ENCODE measurements at places on chromosomes 3 and 15. TPM values are rescaled to one million over a fixed set of nuclear protein-coding genes. Genes with fewer than 3 reads are reported as not detected.

- no peak for DNase-seq
These were observed 260.5 kb downstream of the PTPRG start for GRCh38 chr3:61821823-61822251.

- no peak for DNase-seq
These were observed 5.1 kb upstream of the SLC25A38 start for GRCh38 chr3:39378088-39378487.

DNA sequence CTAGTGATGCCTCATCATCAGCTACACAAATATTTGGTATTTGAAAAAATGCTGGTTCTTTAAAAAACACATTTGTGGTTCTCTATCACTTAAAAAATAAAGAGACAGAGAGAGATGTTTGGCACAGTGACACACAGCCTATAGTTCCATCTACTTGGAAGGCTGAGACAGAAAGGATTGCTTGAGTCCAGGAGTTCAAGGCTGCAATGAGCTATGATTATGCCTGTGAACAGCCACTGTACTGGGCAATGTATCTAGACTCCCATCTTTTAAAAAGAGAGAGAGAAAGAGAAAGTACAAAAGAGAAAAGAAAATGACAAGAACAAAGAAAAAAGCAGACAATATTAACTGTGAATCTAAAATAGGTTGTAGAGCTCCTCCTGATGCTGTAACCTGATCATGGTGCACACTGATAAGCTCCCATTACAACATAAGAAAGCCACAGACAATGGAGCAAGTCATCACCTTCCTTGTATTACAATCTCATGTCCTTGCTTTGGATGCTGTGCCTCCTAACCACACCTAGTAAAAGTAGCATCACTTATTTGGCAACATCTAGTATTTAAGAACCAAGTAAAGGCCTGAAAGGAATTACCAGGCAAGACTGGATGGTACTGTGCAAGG lies 31.7 kb upstream of the MAP4 start:
- no peak for DNase-seq

GRCh38 chr3:126897943-126898342 lies 85.0 kb upstream of the PLXNA1 start:
- DNase-seq: no peak

- DNase-seq: no peak
These were observed 276.2 kb upstream of the TBC1D5 start for GRCh38 chr3:18018491-18019160.

DNA sequence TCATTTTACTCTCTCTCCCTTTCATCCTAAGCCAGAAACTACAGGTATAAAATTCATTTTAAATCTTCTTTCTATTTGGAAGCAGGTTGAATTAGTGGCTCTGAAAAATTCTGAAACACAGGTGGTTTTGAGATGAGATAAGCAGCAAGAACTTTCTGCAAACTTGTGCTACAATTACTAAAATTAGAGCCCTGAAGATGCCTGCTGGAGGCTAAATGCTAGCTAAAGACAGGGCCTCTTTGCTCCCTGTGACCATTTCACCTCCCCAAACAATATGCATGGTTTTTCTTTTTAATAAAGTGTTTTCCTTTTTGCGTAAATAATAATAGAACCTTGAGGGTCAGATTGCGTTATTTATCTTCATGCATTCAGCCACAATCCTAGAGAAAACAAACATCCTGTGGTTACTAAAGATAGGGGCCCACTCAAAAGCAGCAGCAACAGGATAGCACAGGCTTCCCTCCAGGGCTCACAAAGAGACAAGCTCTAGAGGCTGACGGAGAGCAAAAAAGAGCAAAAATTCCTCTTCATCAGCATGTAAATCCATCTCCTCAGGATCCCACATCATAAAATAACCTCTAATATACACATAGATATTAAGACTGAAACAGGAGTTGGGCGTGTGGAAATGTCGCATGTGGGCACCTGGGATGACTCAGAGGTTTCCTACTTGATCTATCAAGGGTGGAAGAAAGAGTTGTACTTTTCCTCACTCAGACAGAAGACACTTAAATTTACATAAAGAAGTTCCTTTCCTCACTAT lies 26.5 kb upstream of the CP start:
- DNase-seq: no peak

DNA sequence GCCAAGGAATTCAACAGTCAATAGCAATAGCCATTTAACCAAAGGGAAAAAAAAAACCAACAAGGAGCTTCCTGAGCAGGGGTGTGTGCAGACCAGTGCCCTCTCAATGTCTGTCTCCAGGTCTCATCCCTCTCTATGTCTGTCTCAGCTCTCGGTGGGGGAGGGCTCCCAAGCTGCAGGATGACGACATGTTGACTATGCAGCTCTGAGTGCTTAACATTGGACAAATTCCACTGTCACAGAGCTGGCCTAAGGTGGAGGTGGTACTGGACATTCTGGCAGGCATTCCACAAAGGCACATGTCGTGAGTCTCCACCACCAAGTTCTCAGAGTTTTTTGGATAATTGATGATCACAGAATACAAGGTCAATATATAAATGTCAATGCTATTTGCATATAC lies 2.0 kb upstream of the CAPN7 start:
- no peak for DNase-seq

DNA sequence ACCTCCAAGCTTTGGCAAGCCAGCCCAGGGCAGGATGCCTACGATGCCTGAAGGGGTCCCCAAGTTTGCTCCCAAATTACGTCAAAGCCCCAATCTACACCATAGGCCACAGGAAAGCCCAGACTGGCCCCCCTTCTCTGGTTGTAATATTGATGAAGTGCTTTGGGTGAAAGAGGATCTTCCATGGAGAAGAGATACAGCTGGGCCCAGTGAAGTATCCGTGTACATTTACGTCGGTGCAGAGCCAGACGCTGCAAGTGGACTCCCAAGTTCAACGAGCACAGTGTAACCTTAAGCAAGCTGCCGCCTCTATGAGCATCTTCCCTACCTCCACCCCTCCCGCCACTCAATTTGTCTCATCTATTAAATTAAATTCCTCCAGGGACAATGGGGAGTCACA lies 100.1 kb upstream of the TPM1 start:
- no peak for DNase-seq

GRCh38 chr3:46676601-46677410 lies 16.7 kb downstream of the ALS2CL start:
- DNase-seq: no peak

- DNase-seq: no peak
These were observed 180.2 kb downstream of the NTRK3 start for GRCh38 chr15:88076328-88076727.

GRCh38 chr15:45386420-45386819 lies 8.1 kb upstream of the GATM start:
- DNase-seq: no peak

DNA sequence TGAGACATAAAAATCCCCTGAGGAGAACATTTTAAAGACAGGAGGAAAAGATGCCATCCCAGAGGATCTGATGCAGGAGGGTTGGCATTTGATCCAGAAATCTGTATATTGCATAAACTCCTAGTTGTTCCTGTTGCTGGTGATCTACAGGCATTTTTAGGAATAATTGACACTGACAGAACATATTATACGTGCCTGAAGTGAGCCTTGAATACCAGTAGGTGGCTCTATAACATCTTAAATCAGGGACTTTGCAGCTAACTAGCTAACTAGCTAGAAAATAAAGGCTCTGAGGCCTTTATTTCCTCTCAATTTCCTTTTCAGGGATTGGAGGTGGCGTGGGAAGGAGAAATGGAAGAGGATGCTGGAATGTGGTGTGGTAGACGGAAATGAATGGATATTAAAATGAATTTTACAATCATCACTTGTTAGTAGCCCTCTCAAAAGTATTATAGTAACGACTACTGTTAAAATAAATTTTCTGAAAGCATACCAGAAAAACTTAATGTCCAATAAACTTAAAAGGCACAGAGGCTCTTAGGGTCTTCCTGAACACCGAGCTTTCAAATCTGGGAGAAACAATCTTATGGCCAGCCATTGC lies 73.8 kb upstream of the ZBED2 start:
- no peak for DNase-seq

GRCh38 chr3:75395580-75396315 lies 268.4 kb upstream of the FRG2C start:
- no peak for DNase-seq

DNA sequence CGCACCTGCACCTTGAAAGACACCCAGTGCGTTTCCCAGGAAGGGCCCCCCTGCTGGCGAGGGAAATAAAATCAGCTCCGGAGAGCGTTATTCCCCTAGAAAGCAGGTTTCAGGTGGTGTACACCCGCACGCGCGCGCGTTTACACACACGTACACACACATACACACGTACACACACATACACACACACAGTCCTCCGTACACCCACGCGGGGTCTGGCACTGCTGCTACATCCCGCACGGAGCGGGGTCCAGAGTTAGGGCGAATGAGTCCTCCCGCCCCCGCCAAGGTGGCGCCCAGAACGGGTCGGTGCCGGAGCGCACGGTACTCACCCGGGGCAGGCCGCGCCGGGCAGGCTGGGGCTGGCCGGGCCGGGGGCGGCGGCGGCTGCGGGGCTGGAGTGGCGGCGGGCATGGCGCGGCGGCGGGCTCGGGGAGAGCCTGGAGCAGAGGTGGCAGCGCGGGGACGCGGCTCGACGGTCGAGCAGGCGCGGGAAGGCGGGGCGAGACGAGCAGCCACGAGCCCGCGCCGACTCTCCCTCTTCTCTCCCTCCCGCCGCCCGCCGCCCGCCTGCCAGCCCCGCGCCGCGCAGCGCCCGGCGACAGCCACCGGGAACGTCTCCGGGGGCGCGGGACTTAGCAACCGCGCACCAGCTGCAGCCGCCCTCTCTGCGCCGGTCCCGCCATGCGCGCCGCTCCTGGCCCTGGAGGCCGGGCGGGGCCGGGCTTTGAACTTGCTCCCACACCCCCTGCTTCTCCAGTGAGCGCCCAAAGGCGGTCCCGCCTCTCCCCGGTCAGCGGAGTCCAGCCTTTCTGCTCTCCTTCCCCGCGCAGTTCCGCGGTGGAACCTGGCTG lies at the start of gene DCLK3:
TSS of gene DCLK3 (minus strand) at position 704 of the 854 bp plus-strand sequence. CDS start at position 414, 290 bp downstream.
- DNase-seq: no peak

GRCh38 chr3:64064804-64065203 lies 41.5 kb upstream of the PSMD6 start:
- no peak for DNase-seq

DNA sequence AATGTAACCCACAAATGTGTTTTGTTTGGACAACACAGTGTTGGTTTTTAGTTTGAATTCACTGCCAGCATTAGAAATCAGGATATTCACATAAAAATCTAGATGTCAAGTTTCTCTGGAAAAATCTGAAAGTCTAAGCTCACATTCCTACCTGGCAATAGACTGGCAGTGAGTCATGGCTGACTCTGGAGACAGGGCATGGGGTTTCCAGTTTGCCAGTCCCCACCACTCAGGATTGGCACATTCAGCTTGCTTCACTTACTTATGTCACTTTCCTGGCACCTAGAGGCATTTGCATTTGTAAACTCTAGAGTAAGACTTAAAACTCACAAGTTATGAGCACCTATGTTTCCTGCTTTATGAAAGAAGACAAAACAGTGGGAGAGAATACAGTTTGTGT lies 19.1 kb upstream of the SEC61A1 start:
- DNase-seq: peak; percentile 29

GRCh38 chr15:98666841-98667240 lies 18.5 kb downstream of the IGF1R start:
- no peak for DNase-seq

DNA sequence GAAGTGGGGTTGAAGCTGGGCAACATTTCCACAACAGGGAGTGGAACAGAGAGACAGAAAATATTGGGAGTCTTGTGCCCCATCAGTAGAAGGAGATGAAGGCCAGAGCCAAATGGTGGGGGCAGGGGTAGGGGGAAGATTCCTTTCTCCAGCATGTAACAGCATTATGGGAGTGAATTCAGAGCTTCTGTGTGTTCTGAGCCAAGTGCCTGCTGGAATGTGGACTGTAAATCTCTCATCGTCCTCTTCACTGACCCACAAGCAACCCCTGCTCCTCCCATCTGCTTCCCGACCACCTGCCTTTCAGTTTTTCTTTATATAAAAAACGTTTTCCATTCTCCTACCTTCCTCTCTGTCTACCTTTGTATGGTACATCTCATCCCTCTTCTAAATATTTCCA lies 344.2 kb upstream of the TPRG1 start:
- DNase-seq: no peak

- no peak for DNase-seq
These were observed 139.5 kb downstream of the LRIG1 start for GRCh38 chr3:66361356-66361755.

Gene ECE2
- total RNA-seq: 0.66 TPM

Gene GOLGA6B
- not detected for total RNA-seq

Gene EMC7
- 40.4 TPM for total RNA-seq

Gene ISG20
- total RNA-seq: 8.0 TPM

Gene RAB7A
- 116 TPM for total RNA-seq

Gene KLHL6
- total RNA-seq: 1.7 TPM

Gene CA12
- total RNA-seq: 3.3 TPM

Gene PIK3CA
- 33.7 TPM for total RNA-seq

Gene HYKK
- total RNA-seq: 5.8 TPM

All from esophagus muscularis mucosa (tissue), 4 donors.